ENCODE measurements at places on chromosomes 5 and 9.
A peak's percentile ranks its signal among the peaks of the same experiment; 100 is the strongest.

GRCh38 chr5:159179529-159180305 lies 29.6 kb downstream of the RNF145 start:
- DNase-seq: no peak

- DNase-seq: peak; percentile 94
Observed at GRCh38 chr5:65262649-65263059, 219.1 kb downstream of the ADAMTS6 start.

GRCh38 chr9:128600099-128600498 lies 47.7 kb downstream of the SPTAN1 start:
- no peak for DNase-seq

- DNase-seq: no peak
Observed at GRCh38 chr5:173795601-173796000, 92.5 kb upstream of the CPEB4 start.

- DNase-seq: no peak
Observed at GRCh38 chr5:27465140-27465539, 426.8 kb upstream of the CDH9 start.

DNA sequence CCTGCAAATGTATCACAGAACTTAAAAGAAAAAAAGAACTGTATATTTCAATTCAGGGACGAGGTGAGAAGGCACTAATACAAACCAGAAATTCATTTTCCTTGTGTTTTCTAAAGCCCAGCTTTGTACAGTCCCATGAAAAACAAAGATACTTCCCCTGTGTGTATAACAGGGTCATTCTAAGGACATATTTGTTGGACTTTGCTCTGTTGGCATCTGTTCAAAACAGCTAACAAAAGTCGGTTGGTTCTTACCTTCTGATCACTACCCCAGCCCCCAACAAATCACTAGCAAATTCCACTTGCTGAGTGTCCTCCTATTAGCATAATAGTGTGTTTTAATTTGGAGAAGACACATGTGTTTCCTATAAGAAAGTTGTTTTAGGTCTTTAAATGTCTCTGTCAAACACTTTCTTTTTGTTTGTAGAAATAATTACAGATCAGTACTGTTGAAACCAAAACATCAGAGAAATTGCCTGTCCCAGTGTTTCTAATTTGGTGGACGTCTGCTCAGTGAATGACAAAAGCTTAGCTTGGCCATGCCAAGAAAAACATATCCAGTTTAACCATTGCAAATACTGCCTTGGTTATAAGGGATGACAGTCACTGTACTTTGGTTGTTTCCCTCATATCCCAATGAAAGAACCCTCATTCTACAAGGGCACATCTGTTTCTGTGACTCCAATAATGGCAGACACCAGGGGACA lies 480.5 kb downstream of the EBF1 start:
- DNase-seq: no peak

DNA sequence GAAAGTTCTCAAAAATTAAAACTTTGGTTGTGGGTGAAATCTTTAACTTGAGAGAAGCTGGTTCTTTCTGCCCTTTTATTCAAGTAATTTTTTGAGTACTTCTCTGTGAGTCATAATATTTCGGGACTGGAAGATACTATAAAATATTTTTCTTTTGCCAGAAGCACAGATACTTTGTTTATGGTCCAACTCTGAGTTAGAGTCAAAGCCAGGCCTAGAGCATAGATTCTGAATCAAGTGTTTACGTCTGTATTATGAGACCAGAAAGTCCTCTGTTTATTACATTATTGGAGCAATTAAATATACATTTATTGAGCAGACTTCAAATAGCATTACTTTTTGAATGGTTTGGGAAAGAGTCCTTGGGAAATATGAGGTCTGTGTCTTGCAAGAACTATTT lies 187.9 kb downstream of the FER start:
- no peak for DNase-seq

DNA sequence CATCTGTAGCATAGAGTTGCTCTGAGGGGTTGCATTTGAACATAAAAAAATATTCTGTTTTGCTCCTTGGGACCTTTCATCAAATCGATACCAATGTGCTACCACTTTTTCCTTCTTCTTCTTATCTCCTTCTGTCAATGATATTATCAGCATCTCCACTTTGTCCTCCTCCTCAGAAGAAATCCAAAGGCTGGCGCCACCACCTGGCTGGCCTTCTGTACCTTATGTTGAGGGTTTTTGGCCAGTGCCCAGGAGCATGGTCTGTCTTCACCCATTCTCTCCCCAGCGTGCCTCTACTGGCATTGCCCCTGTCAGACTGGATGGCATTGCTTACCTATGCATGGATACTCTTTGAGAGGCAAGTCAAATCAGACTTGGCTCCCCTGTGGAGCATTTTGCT lies 167.2 kb downstream of the CFAP90 start:
- DNase-seq: no peak

GRCh38 chr5:36536616-36537005 lies 69.8 kb upstream of the SLC1A3 start:
- peak; percentile 61 for DNase-seq

GRCh38 chr9:99556998-99557397 lies 264.7 kb upstream of the NR4A3 start:
- DNase-seq: no peak

DNA sequence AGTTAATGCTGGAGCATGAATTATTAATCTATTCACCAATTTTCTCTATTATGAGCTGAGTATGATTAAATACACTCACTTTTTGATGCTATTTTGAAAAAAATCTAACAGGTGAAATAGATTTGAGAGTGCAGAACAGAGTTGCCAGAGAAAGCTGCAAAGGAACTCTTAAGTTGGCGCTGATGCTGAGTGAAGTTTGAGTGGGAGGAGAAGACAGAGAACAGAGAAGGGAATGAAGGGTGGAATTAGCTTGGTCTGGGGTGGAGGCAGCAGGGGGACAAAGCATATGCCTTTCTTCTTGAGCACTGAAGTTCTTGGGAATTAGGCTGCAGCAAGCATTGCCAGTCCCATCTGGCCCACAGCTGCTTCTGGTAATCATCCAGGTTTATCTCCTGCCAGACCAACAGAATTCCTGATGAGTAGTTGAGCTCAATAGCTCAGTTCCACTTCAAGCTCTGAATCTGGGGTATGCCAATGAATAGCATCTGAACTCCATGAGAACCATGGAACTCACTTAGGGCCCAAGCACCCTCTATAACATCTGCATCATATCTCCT lies 290.1 kb downstream of the HINT1 start:
- peak; percentile 66 for DNase-seq

GRCh38 chr9:110545705-110546104 lies 33.8 kb downstream of the SVEP1 start:
- DNase-seq: no peak

GRCh38 chr9:117737721-117738226 lies 33.6 kb downstream of the TLR4 start:
- no peak for DNase-seq

DNA sequence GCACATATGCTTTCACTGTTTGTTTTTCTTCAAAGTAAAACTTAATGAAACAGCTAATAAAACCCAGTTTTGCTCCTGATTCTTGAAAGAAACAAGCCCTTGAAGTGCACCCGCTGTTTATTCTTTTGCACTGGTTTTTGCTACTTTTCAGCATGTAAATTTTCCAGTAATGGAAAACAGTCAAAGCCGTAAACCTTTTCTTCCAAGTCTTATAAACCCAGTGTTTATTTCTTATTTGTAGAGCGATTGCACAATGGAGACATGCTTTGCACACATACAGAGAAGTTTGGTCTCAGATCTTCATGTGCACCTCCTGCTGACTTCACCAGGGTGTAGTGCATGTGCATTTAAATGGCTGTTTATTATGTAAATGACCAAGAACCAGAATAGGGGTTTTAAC lies 51.8 kb downstream of the ATG10 start:
- no peak for DNase-seq

- DNase-seq: peak; percentile 54
Observed at GRCh38 chr5:36079200-36079781, 12.6 kb upstream of the UGT3A2 start.

- peak; percentile 39 for DNase-seq
Observed at GRCh38 chr5:171736976-171737891, 48.4 kb upstream of the SMIM23 start.

GRCh38 chr9:93132946-93133680 lies 938 bp downstream of the NINJ1 start:
- no peak for DNase-seq

DNA sequence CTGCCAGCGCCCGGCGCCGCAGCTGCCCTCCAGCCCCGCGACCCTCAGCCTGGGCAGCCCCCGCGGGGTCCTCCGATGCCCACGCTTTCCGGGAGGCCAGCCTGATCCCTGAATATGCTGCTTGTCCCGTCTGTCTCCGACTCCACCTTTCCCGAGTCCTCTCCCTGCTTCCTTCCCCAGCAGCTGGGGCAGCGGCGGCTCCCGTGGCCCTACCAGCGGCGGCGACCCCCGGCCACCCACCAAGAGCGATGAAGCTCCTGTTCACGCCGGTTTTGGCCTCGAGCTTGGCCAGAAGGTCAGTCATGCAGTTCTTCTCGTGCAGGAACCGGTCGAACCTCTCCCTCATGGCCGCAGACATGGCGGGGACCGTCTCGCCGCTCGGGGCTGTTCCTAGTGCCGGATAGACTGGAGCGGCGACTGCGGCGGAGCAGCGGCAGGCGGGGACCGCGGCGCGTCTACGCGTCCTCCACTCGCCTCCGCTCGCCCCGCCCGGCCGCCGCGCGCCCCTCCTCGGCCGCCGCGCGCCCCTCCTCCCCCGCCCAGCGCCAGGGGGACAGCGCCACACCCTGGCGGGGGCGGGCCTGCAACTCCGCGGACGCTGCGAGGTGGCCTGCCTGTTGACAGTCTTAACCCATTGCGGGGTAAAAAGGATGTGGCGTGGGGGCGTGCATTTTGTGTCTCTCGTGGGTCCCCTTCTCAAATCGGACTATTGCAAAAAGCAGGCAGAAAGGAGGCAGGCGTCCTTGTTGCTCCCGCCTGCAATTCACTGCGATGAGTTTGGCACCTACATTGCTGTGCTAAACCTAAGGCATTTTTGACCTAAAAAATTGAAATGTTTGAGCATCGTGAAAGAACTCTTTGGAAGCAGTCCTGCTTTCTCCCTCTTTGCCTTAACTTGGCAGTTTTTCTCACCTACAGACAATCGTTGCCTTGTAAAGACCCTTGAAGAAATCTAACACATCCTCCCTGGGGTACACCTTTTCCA lies at the start of gene REEP5:
Gene REEP5, minus strand, starts transcription at position 395 of the 985 bp plus-strand sequence. Its CDS starts 37 bp downstream, at position 358.
- peak; percentile 70 for DNase-seq

- no peak for DNase-seq
Observed at GRCh38 chr5:7811715-7812114, 39.2 kb downstream of the CFAP90 start.

GRCh38 chr5:39794513-39795210 lies 369.9 kb upstream of the DAB2 start:
- DNase-seq: peak; percentile 44

GRCh38 chr5:26181582-26181981 lies 856.8 kb downstream of the CDH9 start:
- DNase-seq: no peak

- DNase-seq: no peak
Observed at GRCh38 chr9:6904371-6904770, 146.6 kb downstream of the KDM4C start.

DNA sequence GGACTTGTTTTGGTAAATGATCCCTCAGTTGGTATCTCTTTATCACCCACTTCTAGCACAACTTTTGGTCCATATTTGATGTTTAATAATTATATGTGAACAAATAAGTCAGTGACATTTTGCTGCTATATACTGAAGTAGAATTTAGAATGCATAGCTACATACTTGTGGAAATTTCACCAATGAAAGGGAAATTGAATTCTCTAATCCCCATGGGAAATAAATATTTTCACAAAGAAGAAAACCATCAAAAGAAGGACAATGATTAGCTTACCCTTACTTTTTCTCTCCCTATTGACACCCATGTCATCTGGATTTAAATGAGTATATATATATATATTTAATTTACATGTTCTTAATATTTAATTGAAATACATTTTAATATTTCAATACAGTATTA lies 94.3 kb upstream of the DAB2 start:
- DNase-seq: peak; percentile 49

GRCh38 chr9:16316911-16317817 lies 553.3 kb downstream of the BNC2 start:
- no peak for DNase-seq

DNA sequence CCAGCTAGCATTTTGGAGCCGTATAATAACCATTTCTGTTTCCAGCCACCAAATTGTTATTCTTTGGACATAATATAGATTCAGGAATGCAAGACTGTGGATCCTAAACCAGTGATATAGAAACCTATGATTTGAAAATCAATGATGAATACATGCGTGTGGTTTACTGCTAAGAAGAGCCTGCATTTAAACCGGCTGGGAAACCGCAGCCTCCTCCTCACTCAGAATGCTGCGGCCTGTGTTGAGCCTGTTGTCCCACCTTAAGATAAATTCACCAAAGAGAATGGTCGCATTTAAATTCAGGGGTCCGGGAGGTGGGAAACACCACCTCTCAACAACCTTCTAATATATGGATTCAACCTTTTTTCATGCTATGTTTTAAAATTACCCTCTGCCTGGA lies 148.0 kb downstream of the MEF2C start:
- no peak for DNase-seq

DNA sequence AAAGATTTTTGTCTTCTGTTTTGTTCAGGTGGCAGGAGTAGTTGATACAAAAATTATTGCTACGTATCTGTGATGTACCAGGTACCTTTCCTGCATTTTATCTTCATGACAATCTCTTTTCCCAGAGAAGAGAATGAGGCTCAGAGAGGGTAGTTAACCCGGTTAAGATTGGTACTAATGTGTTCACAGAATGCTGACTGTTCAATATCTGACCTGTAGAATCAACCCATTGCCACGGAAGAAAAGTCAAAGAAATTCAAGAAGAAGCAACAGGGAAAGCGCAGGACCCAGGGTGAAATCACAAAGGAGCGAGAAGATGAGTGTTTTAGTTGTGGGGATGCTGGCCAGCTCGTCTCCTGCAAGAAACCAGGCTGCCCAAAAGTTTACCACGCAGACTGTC lies 11.8 kb downstream of the RAB24 start:
- DNase-seq: no peak

GRCh38 chr9:106218854-106219253 lies 524.5 kb downstream of the TMEM38B start:
- DNase-seq: no peak

GRCh38 chr9:14031060-14031414 lies 282.9 kb downstream of the NFIB start:
- DNase-seq: peak; percentile 84

DNA sequence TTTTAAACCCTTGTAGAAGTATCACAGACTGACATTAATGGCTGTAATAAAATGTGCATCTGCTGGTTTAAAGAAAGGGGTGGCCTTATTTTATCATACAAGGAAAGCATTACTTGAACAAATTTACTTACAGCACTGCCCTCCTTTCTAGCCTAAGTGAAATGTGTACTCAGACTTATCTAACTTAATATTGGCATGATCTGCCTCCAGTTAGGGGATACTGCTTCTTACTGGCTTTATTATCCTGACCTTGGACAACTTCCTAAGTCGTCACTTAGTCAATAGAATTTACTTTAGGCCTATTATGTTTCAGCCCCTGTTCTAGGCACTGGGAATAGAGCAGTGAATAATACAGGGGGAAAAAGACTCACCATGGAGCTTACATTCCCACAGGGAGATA lies 79.4 kb downstream of the TEK start:
- no peak for DNase-seq

DNA sequence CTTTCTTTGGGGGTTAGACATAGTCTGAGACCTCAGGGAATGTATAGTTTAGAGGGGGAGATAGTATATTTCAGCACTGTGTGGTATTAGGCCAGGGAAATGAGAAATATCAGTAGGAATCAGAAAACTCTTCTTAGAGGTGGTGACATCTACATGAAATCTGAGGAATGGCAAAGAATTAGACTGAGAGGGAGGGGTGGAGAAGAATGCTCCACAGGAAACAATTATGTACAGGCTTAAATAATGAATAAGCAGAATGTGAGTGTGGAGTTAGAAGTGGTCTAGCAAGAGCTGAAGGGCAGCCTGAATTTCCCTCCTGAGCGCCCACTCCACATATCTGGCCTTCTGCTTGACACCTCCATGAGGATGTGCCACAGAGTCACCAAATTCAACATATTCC lies 3.6 kb upstream of the MACIR start:
- no peak for DNase-seq
